ENCODE measurements at places on chromosomes 5 and 9.

- no peak for DNase-seq
Observed at GRCh38 chr9:31078175-31078574, 1306.3 kb upstream of the ACO1 start.

DNA sequence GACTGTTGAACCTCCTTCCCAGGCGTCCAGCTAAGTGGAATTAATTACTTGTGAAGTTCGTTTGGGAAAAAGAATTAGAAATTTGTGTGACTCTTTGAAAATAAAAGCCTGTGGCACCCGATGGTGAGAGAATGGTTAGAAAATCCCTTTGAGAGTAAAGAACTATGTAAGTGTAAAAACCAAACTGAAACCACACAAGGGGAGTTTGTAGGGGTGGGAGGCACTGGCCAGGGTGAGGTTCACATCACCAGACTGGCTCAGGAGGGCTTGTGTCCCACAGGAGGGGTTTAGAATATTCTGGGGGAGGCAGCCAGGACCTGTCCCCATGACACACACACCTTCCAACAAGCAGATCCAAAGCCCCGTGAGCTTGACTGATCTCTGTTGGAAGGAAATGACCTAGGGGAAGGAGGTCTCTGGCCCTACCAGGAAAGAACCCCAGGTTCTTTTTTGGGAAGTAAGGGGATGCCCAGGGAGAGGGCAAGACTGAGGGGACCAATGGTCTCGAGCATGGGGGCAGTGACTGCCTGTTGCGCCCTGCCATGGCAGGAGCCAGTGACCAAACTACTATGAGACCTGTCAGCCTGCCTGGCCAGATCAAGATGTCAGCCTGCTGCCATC is 4.3 kb downstream of the SPATA24 start:
- DNase-seq = no peak

- no peak for DNase-seq
Observed at GRCh38 chr9:5445886-5446285, 4.5 kb upstream of the CD274 start.

GRCh38 chr9:137407590-137408300 is 15.2 kb downstream of the EXD3 start:
- no peak for DNase-seq

DNA sequence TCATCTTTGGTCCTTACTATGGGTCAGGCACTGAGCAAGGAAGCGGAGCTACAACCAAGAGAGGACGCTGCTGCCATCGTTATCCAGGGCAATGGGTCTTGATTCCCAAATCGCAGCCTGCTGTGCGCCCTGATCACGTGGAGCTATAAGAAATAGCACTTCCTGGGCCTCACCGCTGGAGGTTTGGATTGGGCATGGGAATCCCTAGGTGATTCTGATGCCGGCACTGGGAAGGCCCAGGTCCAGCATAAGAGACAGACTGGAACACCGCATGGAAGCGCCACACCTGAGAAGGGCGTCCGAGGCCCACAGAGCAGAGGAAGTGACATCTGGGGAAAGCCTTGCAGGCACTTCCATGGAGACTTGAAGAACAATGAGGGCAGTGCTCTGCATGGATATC is 3.0 kb downstream of the IL17B start:
- DNase-seq = no peak

GRCh38 chr5:2047341-2047927 is 164.7 kb upstream of the IRX4 start:
- no peak for DNase-seq

- no peak for DNase-seq
Observed at GRCh38 chr5:68415177-68416085, 199.9 kb downstream of the PIK3R1 start.

DNA sequence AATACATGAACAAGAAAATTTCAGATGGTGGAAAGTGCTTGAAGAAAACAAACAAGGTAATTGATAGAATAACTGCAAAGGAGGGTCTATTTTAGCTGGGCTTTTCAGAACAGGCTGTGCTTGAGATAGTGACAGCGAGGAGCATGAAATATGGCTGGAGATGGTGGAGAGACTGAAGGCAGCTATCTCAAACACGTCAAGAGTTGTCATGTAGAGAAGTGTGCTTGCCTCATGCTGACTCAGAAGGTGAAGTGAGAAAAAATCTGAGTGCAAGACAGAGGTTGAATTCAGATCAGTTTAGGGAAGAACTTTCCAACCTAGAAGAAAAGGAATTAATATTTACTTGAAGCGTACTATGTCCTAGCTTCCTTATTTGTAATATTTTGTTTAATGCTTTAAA is 115.5 kb upstream of the RANBP3L start:
- DNase-seq = no peak

- no peak for DNase-seq
Observed at GRCh38 chr5:100517301-100517974, 17.7 kb upstream of the FAM174A start.

GRCh38 chr9:106887066-106887465 is 24.1 kb downstream of the ZNF462 start:
- no peak for DNase-seq
